Motor neuron (in vitro differentiated cells): ENCODE measurements at places on chromosomes 11 and 22.

DNA sequence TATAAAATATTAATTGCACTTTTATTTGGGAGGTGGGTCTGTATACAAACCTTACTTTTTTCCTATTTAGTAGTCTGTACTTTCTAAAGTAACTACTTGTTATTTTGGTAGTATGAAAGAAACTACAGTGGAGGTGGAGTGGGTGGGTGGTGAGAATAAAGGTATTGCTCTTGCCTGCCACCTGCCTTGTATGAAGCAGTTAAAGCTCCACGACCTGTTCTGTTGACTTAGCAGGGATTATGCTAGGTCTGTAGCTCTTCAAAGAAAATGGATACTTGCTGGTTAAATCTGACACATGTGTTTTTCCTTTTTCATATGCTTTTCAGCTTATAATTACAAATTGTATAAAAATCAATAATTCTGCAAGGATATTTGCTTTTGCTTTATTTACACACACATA is 111.9 kb downstream of the EHF start:
- no peak for ATAC-seq

DNA sequence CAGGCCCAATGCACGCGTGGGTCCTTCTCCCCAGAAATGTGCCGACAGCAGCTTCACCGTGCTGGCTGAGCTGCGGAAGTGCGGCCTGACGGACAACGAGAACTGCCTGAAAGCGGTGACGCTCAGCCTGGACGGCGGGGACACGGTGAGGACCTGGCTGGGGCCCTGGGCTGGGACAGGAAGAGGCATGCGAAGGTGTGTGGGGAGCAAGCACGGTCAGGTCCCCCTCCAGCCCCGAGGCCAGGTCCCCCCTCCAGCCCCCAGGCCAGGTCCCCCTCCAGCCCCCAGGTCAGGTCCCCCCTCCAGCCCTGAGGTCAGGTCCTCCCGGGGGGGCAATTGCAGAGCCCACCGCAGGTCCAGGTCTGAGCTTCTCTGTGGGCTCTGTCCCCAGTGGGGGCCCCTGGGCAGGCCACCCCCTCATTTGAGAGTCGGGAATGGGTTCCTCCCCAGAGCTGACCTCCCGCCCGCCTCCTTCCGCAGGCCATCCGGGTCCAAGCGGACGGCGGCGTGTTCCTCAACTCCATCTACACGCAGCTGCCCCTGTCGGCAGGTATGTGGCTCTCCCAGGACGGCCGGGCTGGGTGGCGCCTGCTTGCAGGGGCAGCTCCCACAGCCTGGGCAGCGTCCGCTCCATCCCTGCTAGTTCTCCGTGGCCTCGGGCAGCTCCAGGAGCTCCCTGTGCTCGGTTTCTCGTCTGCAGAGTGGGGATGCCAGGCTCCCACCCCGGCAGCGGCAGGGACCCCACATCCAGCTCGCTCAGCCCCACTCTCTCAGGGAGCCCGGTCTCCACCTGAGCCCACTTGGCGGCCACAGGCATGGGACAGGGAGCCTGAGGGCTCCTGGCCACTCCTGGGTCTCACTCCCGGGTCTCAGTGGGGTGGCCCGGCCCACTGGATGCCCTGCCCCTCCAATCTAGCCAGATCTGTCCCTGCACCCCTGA is 7.9 kb downstream of the MUC5B start:
- ATAC-seq, result no peak

DNA sequence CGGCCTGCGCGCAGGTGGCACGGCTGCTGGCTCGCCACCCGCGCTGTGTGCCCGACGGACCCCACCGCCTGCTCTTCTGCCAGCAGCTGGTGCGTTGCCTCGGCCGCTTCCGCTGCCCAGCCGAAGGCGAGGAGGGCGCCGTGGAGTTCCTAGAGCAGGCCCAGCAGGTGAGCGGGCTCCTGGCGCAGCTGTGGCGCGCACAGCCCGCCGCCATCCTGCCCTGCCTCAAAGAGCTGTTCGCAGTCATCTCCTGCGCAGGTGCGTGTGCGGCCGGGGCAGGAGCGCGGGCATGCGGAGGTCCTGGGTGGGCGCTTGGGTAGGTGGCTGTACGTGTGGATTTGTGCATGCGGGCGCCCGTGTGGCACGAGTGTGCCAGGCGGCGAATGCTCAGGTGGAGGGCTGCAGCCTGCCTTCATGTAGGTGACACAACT is 8.0 kb downstream of the USP35 start:
- ATAC-seq, result no peak

DNA sequence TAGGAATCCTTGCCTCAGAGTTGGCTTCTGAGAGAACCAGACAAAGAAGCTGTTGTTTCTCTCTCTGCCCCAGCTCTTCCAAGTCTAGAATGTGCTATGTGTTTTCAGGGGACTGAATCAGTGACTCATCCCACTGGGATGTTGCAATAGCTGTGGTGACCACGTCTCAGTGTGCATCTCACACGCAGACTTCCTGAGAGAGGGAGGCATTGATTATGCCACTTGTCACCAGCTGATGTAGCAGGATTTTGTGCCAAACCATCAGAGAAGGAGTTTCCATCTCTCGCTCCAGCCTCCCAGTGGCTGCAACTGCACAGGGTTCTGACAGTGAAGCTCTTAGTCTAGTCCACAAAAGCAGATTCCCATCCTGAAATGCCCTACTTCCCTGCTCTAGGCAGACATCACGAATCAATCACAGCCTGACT is 455.8 kb downstream of the MIAT start:
- peak; percentile 90 for ATAC-seq

GRCh38 chr11:123504401-123504800 is 74.3 kb downstream of the GRAMD1B start:
- ATAC-seq, result no peak

GRCh38 chr11:119666061-119666460 is 62.9 kb downstream of the NECTIN1 start:
- no peak for ATAC-seq

DNA sequence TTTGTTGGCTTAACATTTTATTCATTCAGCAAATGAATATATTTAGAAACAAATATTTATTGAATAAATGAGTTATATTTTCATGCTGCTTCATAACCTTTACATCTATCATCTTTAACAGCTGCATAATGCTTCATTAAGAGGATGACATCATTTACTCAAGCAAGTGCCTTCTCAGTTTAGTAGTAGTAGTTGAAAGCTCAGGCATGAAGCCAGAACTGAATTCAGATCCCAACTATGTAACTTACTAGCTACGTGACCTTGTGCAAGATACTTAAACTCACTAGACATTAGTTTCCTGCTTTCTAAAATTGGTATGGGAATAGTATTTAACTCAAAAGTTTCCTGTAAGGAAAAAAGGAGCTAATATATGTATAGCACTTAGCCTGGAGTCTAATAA is 90.3 kb downstream of the TMPRSS5 start:
- ATAC-seq, result no peak

- ATAC-seq, result no peak
These were observed 45.4 kb downstream of the RRP8 start for GRCh38 chr11:6557761-6558674.

- peak; percentile 32 for ATAC-seq
These were observed 31.4 kb upstream of the BRSK2 start for GRCh38 chr11:1358286-1358685.

- ATAC-seq, result no peak
These were observed 3.5 kb upstream of the DGAT2 start for GRCh38 chr11:75765116-75765515.

DNA sequence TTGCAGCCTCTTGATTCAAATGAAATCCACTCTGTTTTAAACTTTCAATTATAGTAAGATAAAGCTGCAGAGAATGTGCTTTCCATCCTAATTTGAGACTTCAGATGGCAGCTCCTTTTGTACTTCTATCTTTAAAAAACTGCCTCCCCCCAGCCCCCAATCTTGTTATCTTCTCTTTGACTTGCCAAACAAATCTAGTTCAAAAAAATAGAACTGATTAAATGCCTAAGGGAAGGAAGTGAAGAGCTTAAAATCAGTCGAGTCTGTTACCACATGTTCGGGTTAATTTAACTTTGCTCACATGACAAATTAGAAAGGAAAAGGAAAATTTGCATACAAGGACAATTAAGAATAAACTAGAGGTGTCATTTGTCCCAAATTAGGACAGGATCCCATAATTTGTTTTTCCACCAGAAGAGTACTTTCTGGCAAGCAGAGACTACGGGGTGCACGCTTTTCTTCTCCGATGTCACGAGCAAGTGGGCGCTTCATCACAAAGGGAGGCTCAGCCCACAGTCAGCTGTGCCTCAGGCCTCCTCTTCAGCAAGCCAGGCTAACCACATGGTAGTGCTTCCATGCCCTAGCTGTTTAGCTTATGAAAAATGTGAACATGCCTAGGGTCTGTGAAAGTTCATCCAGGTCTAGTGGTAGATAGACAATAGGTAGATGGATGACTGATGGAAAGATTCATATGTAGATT is 69.0 kb upstream of the LDLRAD3 start:
- no peak for ATAC-seq

- no peak for ATAC-seq
These were observed 5.9 kb upstream of the ATF4 start for GRCh38 chr22:39514373-39514973.

DNA sequence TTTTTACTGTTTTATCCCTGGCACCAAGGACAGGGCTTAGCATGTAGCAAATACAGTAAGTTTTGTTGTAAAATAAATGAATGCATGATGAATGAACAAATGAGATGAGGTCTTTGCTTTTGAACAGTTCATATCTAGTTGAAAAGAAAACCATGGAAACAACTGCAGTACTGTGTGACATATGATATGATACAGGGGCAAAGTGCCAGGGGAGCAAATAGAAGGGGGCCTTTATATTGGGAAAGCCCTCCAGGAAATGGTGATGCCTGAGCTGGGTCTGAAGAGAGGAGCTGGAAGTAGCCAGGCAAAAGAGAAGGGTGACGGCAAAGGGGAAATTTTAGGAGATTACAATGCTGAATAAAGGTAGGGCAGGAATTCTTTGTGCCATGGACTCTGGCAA is 63.8 kb upstream of the UCP3 start:
- no peak for ATAC-seq

DNA sequence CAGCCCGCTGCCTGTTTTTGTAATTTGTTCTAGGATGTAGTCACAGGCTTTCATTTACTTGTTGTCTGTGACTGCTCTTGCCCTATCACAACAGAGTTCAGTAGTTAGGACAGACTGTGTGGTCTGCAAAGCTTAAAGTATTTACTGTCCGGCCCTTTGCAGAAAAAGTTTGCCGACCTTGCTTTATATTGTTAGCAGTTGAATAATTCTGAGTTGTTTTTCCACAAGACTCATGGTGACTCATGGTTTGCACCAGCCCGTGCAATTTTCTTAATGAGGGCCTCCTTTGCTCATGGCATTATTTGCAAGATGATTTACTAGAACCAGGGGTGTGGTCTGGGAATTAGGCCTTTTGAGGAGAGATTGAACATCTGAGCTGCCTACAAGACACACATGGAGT is 110.6 kb downstream of the SCN3B start:
- peak; percentile 78 for ATAC-seq

- peak; percentile 94 for ATAC-seq
These were observed 82.0 kb downstream of the SLC1A2 start for GRCh38 chr11:35337136-35337913.

DNA sequence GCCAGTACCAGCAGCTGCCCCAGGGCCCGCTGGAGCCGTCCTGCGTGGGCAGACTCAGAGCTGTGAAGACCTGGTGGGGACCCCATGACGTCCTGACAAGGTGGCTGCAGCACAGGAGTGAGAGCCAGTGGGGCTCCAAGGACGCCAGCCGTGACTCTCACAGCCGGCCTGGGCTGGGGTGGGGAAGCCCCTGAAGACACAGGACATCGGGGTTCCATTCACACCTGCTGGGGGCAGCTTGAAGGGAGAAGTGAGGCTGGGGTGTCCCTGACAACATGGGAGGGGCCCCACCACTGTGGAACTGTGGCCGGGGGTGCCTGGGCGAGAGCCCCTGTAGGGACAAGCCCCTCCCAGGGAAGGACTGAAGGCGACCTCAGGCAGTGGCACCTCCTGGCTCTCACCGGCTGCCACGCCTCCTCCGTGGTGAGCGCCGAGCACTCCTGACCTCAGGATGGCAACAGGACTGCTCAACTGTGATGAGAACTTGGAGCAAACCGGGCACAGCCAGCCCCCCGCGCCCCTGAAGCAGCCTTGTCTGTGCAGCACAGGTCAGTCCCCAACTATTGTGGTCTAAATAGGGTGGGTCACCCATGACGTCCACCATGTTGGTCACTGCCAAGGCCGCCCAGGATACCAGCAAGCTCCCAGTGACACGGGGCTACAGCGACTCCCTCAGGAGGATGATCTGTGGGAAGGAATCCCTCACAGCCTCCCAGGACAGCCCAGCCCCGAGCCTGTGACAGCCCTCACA is 22.7 kb upstream of the IL17REL start:
- no peak for ATAC-seq

GRCh38 chr11:32374261-32374711 is 61.1 kb downstream of the WT1 start:
- ATAC-seq, result no peak

GRCh38 chr22:42699281-42699975 is 21.2 kb downstream of the A4GALT start:
- no peak for ATAC-seq

- no peak for ATAC-seq
These were observed 9.0 kb downstream of the CRKL start for GRCh38 chr22:20926243-20926642.

- no peak for ATAC-seq
These were observed 2.5 kb upstream of the CD81 start for GRCh38 chr11:2374456-2375201.

DNA sequence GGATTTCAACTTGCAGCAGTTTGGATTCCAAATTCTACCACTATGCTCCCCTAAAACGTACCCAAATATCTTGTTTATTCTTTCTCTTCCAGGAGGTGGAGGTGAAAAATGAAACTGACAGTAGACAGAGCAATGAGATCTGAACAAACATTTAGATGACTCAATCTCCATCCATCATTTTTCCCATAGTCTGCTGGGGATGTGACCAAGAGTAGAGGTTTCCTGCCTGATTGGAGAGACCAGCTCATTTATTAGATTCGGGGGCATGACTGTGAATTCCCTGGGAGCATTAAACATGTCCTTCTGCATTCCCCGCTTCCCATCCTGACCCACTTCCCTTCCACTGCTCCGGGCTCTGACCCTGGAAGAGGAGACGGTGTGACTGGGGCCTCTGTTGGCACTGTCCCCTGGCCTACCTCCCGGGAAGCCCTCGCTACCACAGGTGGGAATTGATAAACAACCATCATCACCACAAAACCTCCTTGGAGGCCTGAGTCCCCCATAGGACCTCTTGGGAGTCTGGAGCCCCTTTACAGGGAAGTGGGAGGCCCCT is 20.3 kb downstream of the DKK3 start:
- ATAC-seq, result no peak

GRCh38 chr11:110878513-110878912 is 166.3 kb upstream of the ARHGAP20 start:
- ATAC-seq, result peak; percentile 24
